NCI-H2171 treated with DMSO at 0.1 percent for 48 hours (cell line): ENCODE measurements at places on chromosomes 2 and 18.

- peak; percentile 38 for DNase-seq
Observed at GRCh38 chr2:136653861-136654260, 111.5 kb upstream of the THSD7B start.

DNA sequence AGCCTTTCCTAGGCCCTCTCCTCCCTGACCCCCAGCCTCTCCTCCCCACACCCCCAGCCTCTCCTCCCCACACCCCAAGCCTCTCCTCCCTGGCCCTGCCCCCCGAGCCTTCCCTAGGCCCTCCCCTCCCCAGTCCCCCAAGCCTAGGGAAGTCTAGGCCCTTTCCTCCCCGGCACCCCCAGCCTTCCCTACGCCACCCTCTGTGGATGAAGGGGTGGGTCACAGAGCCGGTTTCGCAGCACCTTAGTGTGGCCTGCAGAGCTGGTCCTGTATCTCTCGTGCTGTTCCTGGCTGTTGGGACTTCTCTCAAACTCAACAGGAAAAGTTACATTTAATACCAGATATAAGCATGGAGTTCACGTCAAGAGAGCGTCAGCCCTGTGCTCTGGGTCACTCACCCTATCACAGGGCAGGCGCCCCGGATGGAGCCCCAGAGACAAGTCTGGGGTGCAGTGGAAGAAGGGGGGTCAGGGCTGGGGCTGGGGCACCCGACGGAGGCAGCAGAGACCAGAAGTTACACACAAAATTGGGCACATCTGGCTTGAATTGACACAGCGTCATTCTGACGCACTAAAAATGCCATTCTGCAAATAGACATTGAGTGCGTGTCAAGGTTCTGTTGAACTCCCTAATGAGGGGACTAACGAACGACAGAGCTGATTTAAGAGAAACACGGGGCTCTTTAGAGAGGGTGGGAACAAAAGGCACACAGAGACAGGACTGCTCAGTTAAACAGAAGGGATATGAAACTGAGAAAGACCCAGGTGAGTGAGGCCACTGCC, 24.0 kb downstream of the KCNIP3 start:
- DNase-seq, result no peak

DNA sequence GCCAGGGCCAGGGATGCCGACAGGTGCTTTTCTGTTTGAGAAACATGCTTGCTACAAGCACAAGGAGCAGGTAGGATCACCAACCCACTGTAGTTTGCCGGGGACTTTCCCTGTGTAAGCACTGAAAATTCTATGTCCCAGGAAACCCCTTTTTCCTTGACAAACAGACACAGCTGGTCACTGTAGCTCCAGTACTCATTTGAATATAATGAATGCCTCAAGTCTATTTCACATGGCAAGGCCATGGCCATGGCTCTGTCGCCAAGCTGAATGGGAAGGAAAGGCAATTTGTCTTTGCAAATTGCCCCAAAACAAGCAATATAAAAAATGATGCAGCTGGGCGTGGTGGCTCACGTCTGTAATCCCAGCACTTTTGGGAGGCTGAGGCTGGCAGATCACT, 49.6 kb upstream of the IGFBP2 start:
- DNase-seq, result no peak

- peak; percentile 81 for DNase-seq
Observed at GRCh38 chr18:7272311-7273049, 41.6 kb downstream of the LRRC30 start.

GRCh38 chr18:27585602-27586173, 400.6 kb upstream of the CHST9 start:
- no peak for DNase-seq

DNA sequence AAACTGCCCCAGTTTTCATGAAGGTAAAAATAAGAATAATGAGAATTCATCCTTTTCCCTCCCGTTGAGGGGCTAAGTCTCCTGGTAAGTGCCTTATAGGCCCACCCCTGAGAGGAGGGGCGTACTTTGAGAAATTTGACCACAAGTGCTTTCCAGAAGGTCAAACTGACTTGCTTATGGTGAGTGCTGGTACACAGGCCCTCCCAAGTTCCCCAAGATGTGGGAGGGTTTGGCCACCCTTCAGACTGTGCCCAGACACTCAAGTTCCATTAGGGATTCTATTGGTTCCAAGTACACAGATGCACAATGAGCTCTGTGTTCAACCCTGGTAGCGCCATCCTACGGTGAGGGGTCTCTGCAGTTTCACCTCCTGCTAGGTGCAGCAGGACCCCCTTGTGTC, 205.1 kb downstream of the CTIF start:
- no peak for DNase-seq

GRCh38 chr2:46073540-46074046, 223.6 kb upstream of the EPAS1 start:
- peak; percentile 43 for DNase-seq

DNA sequence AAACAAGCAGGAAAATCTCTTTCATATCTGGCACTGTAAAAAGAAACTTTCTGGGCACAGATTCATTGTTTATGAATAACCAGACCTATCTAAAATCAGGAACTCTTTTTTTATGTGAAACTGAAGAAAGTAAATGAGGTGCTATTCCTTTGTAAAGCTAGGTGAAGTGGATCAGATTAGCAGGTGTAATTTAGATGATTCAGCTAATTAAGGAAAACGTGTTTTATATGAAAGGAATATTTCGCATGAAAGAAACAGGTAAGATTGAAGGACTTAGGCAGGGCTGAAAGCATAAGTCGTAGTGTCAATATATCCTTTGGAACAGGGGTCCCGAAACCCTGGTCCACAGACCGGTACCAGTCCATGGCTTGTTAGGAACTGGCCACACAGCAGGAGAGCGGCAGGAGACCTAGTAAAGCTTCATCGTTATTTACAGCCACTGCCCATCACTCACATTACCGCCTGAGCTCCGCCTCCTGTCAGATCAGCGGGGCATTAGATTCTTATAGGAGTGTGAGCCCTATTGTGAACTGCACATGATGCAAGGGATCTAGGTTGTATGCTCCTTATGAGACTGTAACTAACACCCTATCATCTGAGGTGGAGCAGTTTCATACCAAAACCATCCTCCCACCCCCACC, 20.3 kb upstream of the XIRP2 start:
- DNase-seq, result no peak

DNA sequence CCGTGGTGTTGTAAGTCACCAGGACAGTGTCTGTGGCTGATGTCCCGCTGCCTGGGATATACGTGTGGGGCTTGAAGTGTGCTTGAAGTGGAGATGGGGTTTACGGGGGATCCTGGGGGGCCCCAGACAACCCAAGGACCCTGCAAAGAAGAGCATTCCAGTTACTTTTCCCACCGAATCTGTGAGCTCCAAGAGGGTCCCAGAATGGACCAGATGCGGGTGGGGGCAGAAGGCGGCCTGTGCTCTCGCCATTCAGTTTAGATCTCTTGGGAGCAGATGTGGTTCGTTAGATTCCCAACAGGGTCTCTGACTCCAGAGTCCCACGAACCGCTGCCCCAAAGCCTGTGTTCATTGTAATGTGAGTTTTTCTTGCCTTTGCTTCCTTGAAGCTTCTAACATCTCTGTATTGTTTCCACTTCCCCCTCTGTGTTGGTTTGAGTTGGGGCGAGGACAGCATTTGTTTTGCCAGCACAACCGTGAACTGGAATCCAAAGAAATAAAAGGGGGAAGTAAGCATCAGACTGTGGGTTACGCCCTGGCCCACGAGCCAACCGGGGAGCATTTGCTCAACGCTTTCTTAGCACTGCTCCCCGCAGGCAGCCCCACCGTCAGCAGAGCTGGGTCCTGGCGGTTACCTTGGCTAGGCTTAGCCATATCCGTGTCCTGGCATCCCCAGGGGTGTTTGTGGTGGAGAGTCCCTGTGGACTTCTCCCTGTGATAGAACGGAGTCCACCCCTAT, 92.1 kb downstream of the SH3BP4 start:
- no peak for DNase-seq

- DNase-seq, result peak; percentile 40
Observed at GRCh38 chr2:123928358-123928757, 96.7 kb upstream of the CNTNAP5 start.

- peak; percentile 85 for DNase-seq
Observed at GRCh38 chr18:61528961-61529360, 195.7 kb downstream of the CDH20 start.

- no peak for DNase-seq
Observed at GRCh38 chr2:215332872-215333595, 21.2 kb downstream of the ATIC start.

- DNase-seq, result no peak
Observed at GRCh38 chr2:110946902-110947301, 173.8 kb upstream of the BCL2L11 start.

GRCh38 chr2:73263540-73264331, 20.5 kb downstream of the FBXO41 start:
- DNase-seq, result no peak

- no peak for DNase-seq
Observed at GRCh38 chr2:237222178-237222577, 136.5 kb downstream of the COPS8 start.

DNA sequence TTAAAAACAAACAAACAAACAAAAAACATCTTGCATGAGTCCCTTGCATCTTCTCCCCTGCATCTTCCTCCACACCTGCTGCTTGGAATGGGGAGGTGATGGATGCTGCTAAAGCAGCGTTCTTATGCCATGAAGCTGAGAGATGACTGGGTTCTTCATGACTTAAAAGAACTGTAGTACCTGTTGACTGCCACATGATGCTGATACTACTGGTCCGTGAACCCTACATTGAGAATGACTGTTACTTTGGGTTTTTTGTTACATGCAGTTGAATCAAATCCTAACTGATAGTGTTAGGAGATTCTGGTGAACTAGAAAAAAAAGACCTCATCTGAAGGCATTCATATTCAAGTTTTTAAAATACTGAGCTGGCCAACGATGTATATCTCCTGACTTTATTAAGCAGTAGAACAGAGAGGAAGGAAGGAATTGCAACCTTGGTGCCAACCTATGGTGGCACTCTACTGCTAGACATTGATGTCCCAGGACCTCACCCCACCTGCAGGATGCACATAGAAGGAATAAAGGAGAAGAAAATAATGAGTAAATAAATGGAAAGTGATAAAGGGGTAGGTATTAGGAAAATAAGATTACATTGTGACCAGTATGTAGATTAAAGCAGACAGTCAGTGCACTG, 63.2 kb upstream of the SPAG16 start:
- DNase-seq, result no peak

GRCh38 chr2:45925636-45926366, 274.3 kb downstream of the PRKCE start:
- DNase-seq, result peak; percentile 34

GRCh38 chr2:236551471-236552211, 18.0 kb upstream of the ACKR3 start:
- DNase-seq, result no peak

- DNase-seq, result no peak
Observed at GRCh38 chr2:156320486-156321098, 11.9 kb downstream of the NR4A2 start.

- DNase-seq, result no peak
Observed at GRCh38 chr2:46366668-46367052, 69.5 kb downstream of the EPAS1 start.

DNA sequence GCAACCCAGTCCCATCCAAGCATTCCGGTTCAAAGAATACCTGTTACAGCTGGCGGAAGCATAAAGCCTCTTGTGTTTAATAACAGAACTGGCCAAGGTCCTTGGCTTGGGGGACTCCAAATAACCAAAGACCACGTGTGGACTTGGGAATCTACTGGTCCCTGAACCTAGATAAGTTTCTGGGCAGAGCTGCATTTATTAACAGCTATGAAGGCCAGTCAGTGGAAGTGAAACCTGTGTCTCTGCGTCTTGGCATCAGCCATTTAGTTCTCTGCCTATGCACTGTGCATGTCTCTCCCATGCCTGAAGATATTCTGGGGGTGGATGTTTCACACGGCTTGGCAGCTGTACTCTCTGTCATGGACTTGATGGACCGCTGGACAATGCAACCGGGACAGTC, 137.7 kb downstream of the CCBE1 start:
- DNase-seq, result no peak

DNA sequence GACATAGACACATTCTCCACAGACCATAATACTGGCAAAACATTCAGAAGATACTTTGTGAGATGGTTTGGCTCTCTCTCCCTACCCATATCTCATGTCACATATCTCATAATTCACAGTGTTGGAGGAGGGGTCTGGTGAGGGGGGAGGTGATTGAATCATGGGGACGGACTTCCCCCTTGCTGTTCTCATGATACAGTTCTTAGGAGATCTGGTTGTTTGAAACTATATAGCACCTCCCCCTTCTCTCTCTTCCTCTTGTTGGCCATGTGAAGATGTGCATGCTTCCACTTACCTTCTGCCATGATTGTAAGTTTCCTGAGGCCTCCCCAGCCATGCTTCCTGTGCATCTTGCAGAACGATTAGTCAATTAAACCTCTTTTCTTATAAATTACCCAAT, 61.1 kb downstream of the HK2 start:
- DNase-seq, result no peak

GRCh38 chr18:36850527-36851201, 21.7 kb downstream of the KIAA1328 start:
- no peak for DNase-seq
